ENCODE measurements at places on chromosomes 5 and 9. TPM values are rescaled to one million over a fixed set of nuclear protein-coding genes. Genes with fewer than 3 reads are reported as not detected.
A peak's percentile ranks its signal among the peaks of the same experiment; 100 is the strongest.

DNA sequence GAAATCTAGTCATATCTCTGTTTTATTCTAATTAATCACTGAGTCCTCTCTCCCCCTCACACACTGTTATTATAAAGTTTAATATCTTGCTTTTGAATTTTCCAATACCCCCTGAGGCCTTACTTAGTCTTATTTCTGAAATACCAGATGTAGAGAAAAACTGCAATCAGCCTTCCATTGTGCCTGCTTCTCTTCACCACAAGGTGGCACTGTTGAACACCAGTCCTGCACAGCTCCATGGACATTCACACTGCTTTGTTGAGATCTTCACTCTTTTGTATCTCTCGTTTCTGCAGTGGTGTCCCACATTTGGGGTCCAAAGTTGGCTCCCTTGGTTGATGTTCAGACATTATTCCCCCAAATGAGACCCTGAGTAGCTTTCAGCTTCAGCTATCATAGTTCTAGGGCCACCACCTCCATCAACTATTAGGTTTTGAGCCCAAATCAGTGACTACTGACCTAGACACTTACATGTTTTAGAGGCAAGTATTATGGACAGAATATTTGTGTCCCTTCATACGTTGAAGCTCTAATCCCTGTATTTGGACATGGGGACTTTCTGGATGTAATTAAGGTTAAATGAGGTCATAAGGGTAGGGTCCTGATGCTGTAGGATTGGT, 24.3 kb downstream of the BOD1 start:
- peaks cover 15% of the 10 kb centered on the region for H3K36me3 ChIP-seq
- DNase-seq = no peak
- H3K4me1 ChIP-seq = peaks cover 13% of the 10 kb centered on the region
- H3K4me3 ChIP-seq = no peak overlapping the region
- H3K27me3 ChIP-seq = no peaks in the 10 kb centered on the region

DNA sequence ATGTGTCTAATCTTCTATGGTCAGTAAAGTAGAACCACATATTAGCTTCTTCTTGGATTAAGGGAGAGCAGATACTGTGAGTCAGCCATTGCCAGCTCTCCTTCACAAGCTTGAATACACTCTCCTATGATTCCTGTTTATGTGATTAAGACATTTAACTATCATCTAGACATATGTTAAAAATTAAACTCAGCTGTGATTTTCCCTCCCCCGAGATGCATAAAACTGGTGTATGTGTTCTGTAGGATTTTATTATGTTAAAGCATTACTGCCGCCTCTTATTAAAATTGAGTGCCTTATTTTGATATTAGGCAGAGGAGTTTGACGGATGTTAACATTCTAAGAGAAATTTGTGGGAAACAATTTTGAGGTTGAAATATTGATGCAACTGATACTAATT, 114.6 kb downstream of the ACTBL2 start:
- H3K27ac ChIP-seq = no peak overlapping the region
- no peak overlapping the region for H3K4me3 ChIP-seq
- no peaks in the 10 kb centered on the region for H3K36me3 ChIP-seq
- no peaks in the 10 kb centered on the region for H3K27me3 ChIP-seq
- H3K4me1 ChIP-seq = peaks cover 5% of the 10 kb centered on the region

The ABO gene
- not detected for total RNA-seq

DNA sequence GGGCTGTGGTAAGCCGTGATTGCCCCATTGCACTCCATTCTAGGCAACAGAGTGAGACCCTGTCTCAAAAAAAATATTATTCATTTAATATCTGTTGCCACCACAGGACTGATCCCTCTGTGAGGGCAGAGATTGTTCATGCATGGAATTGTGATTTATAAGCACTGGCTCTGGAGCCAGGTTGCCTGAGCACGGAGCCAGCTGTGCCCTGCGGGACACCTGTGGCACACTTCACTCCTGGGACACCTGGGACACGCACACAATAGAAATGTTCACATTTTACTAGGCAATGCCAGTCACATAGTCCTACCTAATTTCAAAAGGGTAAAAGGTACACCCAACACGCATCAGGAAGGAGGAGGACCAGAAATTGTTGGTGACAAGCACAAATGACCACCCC, 83.0 kb upstream of the GABRP start:
- H3K4me3 ChIP-seq = no peak overlapping the region
- H3K4me1 ChIP-seq = no peaks in the 10 kb centered on the region
- H3K36me3 ChIP-seq = no peaks in the 10 kb centered on the region
- H3K27ac ChIP-seq = no peak overlapping the region
- H3K27me3 ChIP-seq = peaks cover 48% of the 10 kb centered on the region

DNA sequence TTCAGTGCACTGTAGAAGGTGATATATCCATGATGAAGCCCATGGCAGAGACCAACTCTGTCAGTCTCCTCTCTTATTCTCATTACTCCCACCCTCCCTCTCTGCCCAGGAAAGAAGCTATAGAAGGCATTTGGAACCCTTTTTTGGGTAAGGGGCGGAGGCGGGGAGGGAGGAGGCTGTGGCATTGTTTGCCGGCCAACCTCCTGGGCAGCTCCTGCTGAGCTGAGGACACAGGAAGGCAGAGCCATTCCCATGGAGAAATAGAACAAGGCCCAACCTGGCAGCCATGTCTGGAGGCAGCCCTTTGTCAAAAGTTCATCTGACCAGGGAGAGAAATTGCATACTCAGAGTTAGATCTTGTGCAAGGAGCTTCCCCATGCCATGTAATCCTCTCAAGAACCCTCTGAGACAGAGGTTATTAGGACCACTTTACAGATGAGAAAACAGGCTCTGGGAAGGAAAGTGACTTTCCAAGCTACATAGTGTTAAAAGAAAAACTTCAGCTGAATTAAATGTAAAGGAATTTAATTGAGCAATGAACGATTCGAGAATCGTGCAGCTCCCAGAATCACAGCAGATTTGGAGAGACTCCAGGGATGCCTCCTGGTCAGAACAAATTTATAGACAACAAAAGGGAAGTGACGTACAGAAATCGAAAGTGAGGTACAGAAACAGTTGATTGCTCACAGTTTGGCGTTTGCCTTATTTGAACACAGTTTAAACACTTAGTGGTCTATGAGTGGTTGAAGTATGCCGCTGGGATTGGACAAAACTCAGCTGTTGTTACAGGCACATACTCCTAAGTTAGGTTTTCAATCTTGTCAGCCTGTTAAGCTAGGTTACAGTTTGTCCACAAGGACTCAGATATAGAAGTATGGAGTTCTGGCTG, 158.6 kb downstream of the MELK start:
- no peak overlapping the region for H3K4me3 ChIP-seq
- H3K27me3 ChIP-seq = peaks cover 25% of the 10 kb centered on the region
- no peak for DNase-seq
- H3K4me1 ChIP-seq = no peaks in the 10 kb centered on the region

The NIM1K gene
- total RNA-seq = 0.29 TPM

The CXCL14 gene
- total RNA-seq = 0.16 TPM

GRCh38 chr5:148979083-148979723, 83.7 kb downstream of the SH3TC2 start:
- no peak for DNase-seq
- H3K27ac ChIP-seq = peak overlapping the region; percentile 93
- peaks cover 2% of the 10 kb centered on the region for H3K36me3 ChIP-seq
- peaks cover 61% of the 10 kb centered on the region for H3K4me1 ChIP-seq
- H3K27me3 ChIP-seq = no peaks in the 10 kb centered on the region
- H3K4me3 ChIP-seq = no peak overlapping the region

DNA sequence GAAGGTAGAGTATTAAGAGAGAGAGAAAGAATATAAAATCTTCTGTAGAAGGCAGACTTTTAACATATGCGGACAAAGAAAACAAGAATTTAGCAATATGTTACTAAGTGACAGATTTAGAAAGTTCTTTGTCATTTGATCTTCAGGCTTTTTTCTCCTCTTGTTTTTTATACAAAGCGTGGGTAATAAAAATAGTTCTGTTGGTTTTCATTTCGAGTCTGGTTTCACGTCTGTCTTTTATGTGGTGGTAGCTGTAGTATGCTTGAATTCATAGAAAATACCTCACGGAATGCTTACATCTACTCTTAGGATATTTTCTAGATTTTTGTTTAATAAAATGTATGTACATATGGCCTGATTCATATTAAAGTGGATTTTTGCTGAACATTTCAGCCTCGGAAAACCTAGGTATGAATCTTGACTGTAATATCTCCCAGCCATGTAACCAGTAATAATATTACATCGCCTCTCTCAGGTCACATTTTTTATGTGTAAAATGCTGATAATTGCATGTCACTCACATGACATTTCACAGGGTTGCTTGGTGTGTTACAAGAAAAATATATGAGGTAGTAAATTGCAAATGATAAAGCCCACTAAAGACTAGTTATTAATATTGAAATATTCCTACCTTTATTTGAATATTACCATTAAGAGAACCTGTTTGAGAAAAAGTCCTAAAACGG, 72.5 kb upstream of the TAF11L2 start:
- no peak overlapping the region for H3K4me3 ChIP-seq
- peaks cover 3% of the 10 kb centered on the region for H3K4me1 ChIP-seq
- H3K27ac ChIP-seq = no peak overlapping the region
- no peaks in the 10 kb centered on the region for H3K36me3 ChIP-seq

DNA sequence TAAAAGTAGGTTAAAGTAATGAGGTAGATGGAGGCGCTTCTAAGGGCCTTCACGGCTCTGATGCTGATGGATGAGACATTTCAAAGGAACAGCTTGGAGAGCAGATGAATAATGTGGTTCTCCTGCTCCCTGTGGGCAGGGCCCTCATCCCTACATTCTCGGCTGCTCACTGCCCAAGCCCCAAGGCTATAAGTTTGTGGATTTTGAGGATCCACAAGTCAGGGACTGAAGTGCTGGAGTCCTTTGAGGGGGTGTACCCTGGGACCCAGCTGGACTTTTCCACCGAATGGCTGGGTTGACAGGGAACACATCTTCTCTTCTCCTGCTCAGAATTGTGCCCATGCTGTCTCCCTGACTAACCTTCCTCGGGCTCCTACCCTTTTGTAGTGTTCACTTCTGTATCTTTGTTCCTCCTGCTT, 21.4 kb upstream of the CXCL14 start:
- DNase-seq = peak; percentile 46
- no peak overlapping the region for H3K4me3 ChIP-seq
- H3K27ac ChIP-seq = no peak overlapping the region
- H3K27me3 ChIP-seq = peaks cover 15% of the 10 kb centered on the region

GRCh38 chr9:136343884-136344269, 16.5 kb downstream of the GPSM1 start:
- no peak overlapping the region for H3K27ac ChIP-seq
- DNase-seq = no peak
- H3K36me3 ChIP-seq = no peaks in the 10 kb centered on the region
- peaks cover 30% of the 10 kb centered on the region for H3K4me1 ChIP-seq
- no peak overlapping the region for H3K4me3 ChIP-seq
- H3K27me3 ChIP-seq = no peaks in the 10 kb centered on the region

- peaks cover 24% of the 10 kb centered on the region for H3K27me3 ChIP-seq
- no peak overlapping the region for H3K4me3 ChIP-seq
- DNase-seq = no peak
- H3K36me3 ChIP-seq = no peaks in the 10 kb centered on the region
Observed at GRCh38 chr5:112668911-112669310, 68.8 kb upstream of the APC start.

- no peak overlapping the region for H3K4me3 ChIP-seq
- no peak for DNase-seq
- no peak overlapping the region for H3K27ac ChIP-seq
- no peaks in the 10 kb centered on the region for H3K27me3 ChIP-seq
- no peaks in the 10 kb centered on the region for H3K4me1 ChIP-seq
Observed at GRCh38 chr5:103840600-103840999, 278.0 kb upstream of the NUDT12 start.

DNA sequence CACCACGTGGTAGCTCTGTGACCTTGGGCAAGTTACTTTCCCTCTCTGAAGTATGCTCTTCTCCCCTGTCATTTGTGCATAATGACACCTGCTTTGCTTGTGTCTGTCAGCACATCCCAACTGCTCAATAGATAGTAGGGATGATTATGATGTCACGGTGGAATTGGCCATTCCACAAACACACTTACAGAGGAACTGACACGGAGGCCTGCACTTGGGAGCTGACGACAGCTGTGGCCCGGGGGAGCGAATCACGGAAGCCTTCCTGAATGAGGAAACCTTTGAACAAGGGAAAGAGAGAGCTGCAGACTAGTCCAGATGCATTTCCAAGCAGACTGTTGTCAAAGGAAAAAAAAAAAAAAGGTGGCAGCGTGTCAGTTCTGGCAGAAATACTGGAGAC, 21.0 kb downstream of the TLX3 start:
- no peaks in the 10 kb centered on the region for H3K36me3 ChIP-seq
- no peak for DNase-seq
- H3K4me1 ChIP-seq = no peaks in the 10 kb centered on the region
- no peak overlapping the region for H3K27ac ChIP-seq
- peaks cover 77% of the 10 kb centered on the region for H3K27me3 ChIP-seq
- H3K4me3 ChIP-seq = no peak overlapping the region

DNA sequence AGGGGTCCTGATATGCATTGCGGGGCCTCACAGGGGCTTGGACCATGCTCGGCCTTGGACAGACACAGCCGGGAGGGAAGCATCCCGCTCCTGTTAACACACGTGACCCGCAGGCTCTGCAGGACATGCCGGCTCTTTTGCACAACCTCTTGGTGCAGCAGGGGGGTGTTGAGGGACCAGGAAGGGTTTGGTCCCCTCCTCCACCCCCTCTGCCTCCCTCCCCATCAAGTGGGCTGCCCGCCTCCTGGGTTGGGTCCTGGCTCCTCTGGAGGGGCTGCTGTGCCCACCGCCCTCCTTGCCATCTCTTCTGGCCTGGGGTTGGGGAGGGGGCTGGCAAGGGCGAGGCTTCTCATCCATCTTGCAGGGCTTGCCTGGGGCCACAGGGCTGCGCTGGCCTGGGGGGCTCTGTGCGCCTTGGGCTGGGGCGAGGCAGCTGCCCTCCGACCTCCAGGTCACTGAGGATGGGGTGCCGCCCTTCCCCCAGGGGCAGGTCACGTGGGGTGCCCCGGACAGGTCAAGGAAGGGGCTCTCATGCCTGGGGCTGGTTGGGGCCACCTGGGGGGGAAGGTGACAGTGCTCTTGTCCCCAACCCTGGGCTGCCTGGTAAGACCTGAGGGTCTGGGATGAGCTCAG, 16.8 kb upstream of the SLC9A3 start:
- peaks cover 5% of the 10 kb centered on the region for H3K4me1 ChIP-seq
- H3K27me3 ChIP-seq = peaks cover 14% of the 10 kb centered on the region
- no peaks in the 10 kb centered on the region for H3K36me3 ChIP-seq
- H3K27ac ChIP-seq = no peak overlapping the region
- no peak for DNase-seq

DNA sequence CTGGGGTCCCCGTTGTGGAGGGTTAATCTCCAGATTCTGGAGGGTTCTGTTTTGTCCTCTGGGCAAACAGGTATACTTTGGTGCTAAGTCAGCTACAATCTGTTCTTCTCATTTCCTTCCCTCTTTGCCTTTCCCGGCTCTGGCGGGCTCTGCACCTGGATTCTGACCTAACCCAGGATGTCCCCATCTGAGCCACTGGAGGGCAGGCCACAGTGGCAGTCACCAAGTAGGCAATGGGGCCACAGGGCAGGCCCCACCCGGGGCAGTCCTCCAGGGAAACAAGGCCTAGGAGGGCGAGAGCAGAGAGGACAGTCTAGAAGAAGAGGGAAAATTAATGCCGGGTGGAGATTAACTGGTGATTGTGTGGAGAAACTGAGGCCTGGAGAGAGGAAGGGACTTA, 40.4 kb upstream of the HRH2 start:
- DNase-seq = no peak
- no peak overlapping the region for H3K4me3 ChIP-seq
- H3K27me3 ChIP-seq = no peaks in the 10 kb centered on the region
- no peak overlapping the region for H3K27ac ChIP-seq
